Ovary (tissue), 10 donors: ENCODE measurements at places on chromosomes 2 and 18. TPM values are rescaled to one million over a fixed set of nuclear protein-coding genes. Genes with fewer than 3 reads are reported as not detected.

SULT1C3 gene
- not detected for polyA plus RNA-seq

DNA sequence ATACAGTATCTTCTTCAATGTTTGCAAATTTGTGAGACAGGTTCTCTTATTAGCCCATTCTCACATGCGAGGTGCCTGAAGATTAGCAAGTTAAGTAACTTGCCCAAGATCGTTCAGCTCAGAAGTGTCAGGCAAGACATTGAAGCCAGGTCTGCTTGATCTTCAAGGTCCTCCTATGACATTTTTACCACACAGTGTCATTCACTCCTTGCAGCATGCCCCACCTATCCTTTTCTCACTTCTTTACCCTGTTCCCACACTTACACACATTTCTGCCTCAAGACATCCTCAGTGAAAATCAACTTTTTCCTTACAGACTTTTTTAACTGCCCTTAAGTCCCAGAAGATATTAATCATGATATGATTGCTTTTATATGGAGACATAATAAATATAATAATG, 73.8 kb downstream of the SCN2A start:
- DNase-seq = no peak

GRCh38 chr2:137154946-137155345, 389.6 kb downstream of the THSD7B start:
- DNase-seq = no peak

DNA sequence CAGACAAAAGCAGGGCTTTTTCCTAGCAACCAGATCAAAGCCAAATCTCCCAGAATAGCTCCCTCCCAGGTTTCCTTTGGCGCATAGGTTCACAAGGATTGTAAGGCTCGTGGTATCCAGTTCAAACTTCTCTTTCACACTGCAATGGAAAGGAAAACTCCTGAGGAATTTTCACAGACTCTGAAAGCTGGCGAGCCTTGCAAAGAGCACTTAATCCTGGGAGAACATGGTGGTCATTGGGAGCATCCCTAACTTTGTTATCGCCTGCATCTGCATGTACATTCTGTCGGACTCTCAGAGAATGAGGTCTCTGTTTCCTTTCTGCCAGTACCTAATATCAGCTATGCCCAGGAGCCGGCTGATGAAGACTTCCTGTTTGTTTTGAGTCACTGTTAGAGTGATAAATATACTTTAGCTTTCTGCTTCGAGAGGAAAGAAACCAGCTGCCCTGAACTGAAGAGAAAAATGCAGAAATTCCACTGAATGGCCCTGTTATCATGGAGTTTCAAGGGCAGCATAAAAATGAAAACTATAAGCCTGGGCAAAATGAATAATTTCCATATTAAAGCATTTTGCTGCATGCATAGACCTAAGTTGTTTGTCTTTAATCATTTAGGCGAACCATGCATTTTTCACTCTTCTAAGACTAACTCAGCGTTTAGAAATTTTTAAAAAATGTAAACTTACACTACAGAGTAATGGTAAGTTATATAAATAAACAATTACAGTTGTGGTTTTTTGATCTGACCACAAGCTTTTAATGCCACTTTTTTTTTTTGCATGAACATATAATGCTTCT, 76.4 kb upstream of the ZEB2 start:
- no peak for DNase-seq

DNA sequence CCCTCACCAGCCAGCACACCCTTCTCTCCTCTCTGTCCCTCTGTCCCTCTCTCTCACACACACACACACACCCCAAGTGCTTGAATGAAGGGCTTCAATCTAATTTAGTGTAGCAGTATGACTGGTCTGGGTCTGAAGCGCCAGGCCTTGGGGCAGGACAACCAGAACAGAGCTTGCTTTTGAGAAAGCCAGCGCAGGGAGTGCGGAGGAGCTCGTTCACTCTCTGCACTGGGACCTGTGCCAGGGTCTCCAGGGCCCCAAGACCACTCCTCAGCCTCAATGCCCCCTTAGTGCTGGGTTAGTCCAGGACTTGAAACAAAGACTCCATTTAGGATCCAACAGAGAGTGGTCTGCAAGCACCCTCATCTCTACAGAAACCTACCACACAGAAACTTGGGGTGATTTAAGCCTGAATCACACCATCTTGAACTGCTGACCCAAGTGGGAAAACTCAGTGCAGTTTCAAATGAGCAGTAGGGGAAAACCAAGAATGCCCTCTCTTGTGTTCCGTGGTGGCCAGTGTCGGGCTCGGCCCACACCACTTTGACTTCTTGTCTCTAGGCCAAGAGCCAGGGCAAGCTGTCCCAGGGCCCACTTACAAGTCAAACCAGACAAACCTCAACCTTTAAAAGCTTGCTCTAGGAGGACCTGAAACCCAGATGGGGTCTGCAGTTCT, 66.6 kb upstream of the WIPF1 start:
- DNase-seq = no peak
